ENCODE measurements at places on chromosomes 12 and 14.
A peak's percentile ranks its signal among the peaks of the same experiment; 100 is the strongest.

DNA sequence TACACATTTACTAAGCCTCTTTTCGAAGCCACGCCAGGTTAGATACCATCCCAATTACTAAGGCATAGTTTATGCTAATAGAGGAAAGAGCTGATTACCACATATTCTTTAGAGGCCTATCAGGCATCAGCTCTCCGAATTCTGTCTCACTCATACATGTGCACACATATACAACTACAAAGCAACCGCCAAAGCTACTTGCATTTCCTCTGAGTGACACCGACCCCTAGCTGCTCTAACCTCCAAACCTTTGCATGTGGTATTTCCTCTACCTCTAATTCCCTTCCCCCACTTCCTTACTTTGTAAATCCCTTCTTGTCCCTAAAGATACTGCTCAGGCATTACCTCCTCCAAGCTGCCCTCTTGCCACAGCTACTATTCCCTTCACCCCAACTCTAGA, 107.2 kb downstream of the DUSP6 start:
- DNase-seq: no peak

GRCh38 chr12:122830517-122831214, 4.6 kb upstream of the HIP1R start:
- peak; percentile 54 for DNase-seq

- DNase-seq: peak; percentile 48
Measured at GRCh38 chr12:68932128-68932960, 627 bp downstream of the CPM start.

GRCh38 chr12:53181935-53182334, 1.2 kb upstream of the CSAD start:
- DNase-seq: no peak

GRCh38 chr14:23694085-23694948, 58.2 kb downstream of the DHRS2 start:
- DNase-seq: no peak

DNA sequence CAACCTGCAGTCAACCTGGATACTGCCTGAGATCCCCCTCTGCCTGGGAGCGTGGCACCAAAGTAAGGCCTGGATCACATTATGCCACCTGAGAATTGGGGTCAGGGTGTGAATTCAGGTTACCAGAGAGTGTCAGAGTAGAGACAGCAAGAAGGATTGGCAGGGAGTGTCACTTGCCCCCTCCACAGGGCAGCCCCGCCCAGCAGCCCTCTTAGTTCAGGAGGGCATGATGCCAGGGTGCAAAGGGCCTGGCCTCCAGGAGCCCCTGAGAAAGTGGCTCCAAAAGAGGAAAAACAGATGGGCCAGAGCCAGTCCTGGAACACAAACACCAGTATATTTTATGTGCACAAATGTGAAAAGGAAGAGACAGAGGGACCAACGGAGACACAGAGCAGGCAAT, 18.6 kb downstream of the TMEM229B start:
- no peak for DNase-seq

DNA sequence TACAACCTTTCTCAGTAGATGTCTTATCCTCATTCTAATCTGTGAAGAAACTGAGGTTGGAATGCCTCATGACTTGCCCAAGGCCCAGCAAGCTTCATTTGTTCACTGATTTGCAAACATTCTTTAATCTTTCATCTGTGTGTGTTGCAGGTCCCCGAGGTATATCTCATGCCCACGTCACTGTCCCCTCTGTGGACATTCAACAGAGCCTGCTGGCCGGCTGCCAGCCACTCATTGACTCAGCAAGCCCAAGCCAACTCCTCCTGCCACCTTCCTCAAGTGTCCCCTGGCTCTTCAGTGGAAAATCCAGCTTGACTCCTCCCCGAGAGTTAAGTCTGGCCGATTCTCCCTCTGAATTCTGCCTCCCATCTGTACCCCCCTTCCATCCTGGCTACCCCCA, 1.9 kb upstream of the DCAF4 start:
- no peak for DNase-seq

- DNase-seq: no peak
Measured at GRCh38 chr14:72380456-72380855, 448.2 kb downstream of the RGS6 start.

- DNase-seq: no peak
Measured at GRCh38 chr14:105067140-105067968, 2.1 kb upstream of the GPR132 start.

DNA sequence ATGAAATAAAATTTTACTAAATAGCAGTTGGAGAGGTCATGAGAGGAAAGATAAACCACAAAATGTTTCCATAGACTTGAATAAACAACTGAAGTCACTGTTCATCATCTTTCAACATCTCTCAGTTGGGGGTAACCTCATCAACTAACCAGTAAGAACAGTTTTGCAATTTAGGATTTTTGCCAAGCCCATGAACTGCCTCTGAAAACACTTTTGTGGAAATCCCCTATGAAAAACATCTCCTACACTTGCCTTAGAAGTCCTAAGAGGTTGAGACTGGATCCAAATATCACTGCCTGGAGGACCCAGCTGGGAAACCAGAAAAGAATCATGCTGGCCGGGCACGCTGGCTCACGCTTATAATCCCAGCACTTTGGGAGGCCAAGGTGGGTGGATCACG, 273.1 kb downstream of the C12orf50 start:
- peak; percentile 40 for DNase-seq

GRCh38 chr14:95088665-95089064, 68.7 kb downstream of the DICER1 start:
- no peak for DNase-seq

- no peak for DNase-seq
Measured at GRCh38 chr14:34044373-34044637, 93.4 kb upstream of the EGLN3 start.

GRCh38 chr12:106227641-106228319, 20.0 kb downstream of the CKAP4 start:
- DNase-seq: no peak

GRCh38 chr14:24439830-24440605, 2.6 kb downstream of the SDR39U1 start:
- DNase-seq: no peak

DNA sequence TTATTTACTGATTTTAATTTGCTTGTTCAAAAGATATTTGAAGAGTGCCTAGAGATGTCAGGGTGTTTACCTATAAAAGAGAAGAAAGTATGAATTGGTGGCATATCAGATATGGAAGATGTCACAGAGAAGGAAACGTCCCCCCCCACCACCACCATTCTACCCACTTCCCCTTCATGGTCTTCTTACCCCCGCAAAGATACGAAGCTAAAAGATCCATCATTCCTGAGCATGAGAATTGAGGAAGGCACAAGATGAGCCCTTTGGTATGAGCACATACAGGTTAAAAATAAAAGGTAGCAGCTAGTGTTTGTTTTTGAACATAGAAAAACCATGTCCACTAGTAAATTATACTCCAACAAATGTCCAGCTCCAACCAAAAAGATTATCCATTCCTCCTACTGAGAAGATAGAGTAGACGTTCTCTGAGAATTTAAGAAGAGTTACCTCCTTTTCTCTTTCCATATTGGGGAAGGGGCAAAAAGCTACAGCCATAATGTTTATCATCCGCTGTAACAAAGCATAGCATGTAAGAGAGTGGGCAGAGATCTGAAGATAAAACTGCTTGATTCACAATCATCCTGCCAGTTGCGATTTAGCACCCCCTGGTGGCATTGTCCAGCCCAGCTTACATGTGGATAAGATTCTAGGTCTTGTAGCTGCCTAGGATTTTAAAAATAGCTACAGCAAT, 29.1 kb downstream of the NFYB start:
- peak; percentile 66 for DNase-seq

DNA sequence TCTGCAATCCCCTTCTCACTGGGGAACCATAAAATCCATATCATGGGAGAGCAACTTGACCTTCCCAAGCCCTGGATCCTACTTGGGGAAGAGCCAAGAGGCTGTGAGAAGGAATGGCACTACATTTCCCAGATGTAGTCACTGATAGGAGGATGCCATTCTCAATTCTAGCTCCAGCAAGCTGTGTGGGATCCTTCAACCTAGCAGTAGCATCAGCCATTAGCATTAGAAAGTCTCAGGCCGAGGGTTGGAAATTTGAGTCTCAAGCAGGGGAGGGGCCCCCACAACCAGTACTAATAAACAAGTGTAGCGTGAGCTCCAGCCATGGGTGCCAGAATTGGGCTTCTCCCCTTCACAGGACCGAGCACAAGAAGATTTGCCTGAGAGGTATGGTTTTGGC, 84.3 kb upstream of the NELL2 start:
- no peak for DNase-seq

DNA sequence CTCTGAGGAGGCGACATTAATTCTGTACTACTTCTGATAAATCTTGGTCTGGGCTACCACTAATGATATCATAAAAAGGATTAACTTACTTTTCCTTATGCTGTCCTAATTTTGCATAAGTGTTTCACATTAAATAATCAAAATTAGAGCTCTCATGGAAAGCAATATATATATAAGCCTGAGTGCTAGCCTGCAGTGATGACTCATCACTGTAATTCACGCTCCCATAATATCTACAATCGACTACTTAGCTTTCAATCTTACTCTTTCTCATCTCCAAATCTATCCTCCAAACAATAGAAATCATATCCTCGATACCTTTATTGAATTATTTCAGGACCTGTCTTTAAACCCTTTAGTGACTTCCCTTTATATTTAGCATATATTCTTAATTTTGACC, 701.3 kb downstream of the RERGL start:
- DNase-seq: no peak

GRCh38 chr12:27468241-27468640, 21.7 kb downstream of the SMCO2 start:
- DNase-seq: no peak

DNA sequence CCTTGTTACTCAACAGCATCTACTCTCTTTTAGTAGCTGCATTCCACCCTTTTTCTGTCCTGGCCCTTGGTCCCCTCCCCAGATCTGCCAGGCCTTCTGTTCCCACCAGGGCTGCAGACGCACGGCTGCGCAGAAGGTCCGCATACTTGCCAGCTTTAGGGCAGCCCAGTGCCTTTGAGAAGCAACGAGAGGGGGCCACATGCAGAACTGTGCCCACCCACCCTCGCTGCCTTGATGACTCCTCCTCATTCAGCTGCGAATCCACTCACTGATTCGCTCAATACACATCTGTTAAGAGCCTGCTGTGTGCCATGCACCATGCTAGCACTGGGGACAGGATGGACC, 39.2 kb downstream of the PRIMA1 start:
- no peak for DNase-seq

- no peak for DNase-seq
Measured at GRCh38 chr14:22515929-22516328, 73.1 kb downstream of the DAD1 start.

GRCh38 chr12:98149691-98150210, 365.6 kb upstream of the TMPO start:
- no peak for DNase-seq
